ENCODE measurements at places on chromosomes 5 and 9.
A peak's percentile ranks its signal among the peaks of the same experiment; 100 is the strongest.

- no peak for DNase-seq
These were observed 11.0 kb upstream of the ABL1 start for GRCh38 chr9:130824079-130824478.

DNA sequence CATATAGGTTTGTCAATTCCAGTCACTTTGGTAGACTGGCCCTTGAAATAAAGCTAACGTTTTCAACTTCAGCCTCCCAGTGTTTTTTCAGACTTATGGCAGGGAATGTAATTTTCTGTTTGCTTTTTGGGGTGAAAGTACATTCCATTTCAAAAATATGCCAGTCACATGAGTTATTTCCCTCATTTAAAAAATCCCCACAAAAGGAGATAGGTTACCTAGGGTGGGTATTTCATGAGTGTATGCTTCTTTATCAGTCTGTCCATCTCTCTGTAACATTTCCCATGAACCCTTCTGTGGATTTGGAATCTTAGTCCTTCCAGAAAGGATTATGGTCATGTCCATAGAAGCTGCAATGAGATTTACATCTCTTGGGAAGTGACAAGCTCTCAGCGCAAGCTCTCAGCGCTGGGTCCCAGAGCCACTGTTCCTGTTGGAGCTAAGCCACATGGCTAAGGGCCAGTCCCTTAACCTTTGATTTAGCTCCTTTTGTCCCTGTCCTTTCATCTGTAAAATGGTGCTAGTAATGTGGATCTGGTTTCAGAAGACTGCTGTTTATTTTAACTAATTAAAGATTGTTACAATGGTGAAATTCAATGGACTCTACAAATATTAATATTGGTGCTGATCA is 294.9 kb downstream of the NR3C1 start:
- DNase-seq: peak; percentile 44

DNA sequence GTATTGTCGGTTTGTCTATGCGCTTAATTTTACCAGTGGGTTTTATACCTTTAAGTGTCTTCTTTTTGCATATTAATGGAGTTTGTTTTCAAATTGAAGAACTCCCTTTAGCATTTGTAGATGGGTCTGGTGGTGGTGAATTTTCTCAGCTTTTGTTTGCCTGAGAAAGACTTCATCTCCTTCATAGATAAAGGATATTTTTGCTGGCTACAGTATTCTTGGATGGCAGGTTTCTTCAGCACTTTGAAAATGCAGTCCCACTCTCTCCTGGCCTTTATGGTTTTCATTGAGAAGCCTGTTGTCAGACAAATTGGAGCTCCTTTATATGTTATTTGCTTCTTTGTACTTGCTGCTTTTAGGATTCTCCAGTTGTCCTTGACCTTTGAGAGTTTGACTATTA is 142.1 kb downstream of the RAB3C start:
- DNase-seq: no peak

DNA sequence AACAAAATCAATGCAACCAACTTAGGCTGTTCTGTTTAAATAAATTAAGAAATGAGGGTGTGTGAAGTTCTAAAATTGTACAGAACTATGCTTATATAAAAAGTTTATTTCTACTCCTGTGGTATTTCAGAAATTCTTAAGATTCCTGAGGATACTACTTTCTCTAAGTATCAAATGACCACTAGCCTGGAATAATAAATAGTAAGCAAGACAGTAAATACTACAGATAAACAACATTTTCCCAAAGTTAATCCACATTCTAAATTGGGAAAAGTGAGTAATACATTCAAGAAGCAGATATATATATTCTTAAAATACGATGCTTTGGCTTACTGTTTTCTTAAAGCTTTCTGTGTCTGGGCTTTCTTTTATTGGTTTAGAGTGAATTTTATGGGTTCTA is 29.5 kb downstream of the CCNH start:
- no peak for DNase-seq

DNA sequence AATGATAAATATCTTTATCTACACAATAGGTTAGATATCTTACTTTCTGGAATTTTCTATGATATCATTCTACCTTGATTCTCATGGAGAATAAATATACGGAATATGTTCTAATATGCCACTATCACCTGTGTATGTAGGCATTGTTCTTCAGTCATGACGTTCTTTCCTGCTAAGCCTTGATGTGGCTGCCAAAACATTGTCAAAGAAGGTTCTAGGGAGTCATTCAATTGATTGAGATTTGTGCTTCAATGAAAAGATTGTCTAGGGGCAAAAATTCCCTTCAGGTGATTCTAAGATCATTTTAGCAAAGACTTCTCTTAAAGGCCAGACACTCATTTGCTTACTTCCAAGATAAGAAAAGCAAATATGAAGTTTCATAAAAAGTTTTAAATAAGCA is 118.1 kb downstream of the MAT2B start:
- no peak for DNase-seq

- DNase-seq: no peak
These were observed 201.0 kb downstream of the IRX2 start for GRCh38 chr5:2550509-2550908.

GRCh38 chr5:112594095-112594850 is 143.4 kb upstream of the APC start:
- DNase-seq: peak; percentile 9

DNA sequence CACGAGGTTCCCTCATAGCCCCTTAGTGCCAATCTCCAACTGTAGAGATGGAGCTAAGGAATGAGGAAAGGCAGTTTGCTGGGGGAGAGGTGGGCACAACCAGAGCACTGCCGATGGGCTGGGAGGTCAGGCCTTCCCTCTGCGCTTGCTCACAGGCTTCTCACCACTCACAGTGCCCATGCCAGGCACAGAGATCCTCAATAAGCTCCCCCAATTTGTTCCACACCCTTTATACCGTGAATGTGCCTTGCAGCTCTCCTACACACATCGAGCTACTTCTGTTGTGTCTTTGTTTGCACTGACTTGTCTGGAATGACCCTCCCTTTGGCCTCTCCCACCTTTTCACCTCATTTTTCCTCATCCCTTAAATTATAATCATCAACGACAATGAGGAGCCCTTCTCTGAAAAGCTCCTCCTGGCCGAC is 1.6 kb upstream of the HK3 start:
- no peak for DNase-seq

DNA sequence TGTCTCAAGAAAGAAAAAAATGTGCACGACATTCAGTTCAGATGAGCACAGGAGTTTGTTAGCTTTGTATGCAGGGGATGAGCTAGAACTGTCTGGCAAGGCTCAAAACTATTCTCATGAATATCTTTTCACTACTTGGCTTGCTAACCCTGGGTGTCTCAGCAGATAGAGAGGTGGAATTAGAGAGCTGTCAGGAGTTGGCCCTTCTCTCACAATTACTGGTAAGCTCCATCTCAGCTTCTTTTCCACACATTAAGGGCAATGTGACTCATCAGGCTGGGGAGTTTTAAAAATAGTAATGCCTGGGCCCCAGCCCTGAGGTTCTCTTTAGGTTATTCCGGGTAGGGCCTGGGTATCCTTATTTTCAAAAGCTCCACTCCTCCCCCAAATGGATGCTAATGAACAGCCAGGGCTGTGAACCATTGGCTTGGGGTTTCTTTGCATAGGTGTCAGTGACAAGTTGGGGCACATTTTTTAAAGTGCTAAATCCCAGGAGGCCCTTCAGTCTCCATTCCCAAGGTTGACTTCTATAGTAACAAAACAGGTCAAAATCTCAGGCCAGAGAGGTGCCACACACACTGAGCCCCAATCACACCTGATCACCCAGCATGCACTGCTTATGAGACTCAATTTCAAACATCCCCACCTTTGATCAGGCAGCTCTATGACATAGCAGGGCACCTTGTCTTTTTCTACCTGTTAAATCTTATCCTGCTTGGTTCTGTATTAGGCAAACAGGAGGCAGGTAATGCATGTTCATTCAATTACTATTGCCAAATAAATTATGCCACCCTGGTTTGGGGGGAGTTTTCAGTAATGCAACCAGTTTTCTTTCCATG is 239.7 kb upstream of the DAP start:
- no peak for DNase-seq

DNA sequence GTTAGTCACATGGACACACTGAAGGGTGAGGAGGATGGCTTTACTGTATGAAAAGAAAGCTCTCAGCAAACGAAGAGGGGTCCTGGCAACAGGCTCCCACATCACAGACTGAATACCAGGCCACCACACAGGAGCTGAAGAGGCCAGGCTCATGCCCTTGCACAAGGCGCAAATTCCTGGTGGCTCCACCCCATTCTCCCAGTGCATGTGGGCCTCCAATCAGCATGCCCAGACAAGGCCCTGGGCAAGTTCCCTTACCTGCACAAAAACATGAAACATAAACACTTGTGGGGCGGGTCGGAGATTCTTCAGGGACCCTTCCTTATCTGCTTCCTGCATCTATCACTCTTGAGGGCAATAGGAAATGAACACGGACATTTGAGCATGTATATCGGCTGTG is 935.8 kb upstream of the EDIL3 start:
- DNase-seq: no peak

- DNase-seq: no peak
These were observed 36.3 kb downstream of the CAPSL start for GRCh38 chr5:35902046-35902672.

DNA sequence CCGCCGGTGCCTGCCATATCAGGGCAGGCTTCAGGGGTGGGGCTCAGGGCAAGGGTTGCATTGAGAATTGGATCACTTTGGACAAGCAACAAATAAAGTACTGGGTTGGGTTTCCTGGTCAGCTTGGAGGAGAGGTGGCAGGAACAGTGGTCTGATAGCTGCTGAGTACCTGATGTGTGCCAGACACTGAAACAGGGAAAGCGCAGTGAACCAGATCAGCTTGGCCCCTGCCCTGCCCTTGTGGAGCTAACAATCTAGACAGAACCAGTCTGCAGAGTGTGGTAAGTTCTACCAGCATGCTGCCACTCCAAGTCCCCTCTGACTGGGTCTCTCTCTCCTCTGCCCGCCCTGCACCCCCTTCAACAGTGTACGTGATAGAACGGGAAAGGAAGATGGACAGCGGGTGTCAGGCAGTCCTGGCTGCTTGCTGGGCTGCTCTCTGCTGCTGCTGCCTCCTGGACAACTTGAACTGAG is 53.4 kb downstream of the CYSTM1 start:
- DNase-seq: no peak

- no peak for DNase-seq
These were observed 300.4 kb downstream of the IRX2 start for GRCh38 chr5:2451100-2451499.

DNA sequence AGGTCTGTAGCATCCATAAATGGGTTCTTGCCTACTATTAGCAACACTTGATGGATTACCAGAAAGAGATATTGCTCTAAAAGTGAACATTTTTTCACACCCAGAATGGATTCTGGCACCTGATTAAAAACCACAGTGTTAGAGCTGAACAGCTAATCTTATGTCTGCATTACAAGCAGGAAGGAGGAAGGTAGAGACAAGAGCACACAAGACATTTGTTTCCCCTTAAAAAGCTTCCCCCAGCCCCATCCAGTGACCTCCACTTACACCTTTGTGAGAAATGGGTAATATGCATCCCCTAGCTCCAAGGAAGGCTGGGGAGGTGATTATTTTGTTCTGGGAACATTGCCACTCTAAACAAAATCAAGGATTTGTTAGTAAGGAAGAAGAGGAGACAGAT is 12.0 kb upstream of the TRIM36 start:
- DNase-seq: no peak

GRCh38 chr5:138337685-138338410 is at the start of gene FAM53C:
FAM53C (plus strand) TSS chr5:138338266; CDS start chr5:138341336, 3,070 bp downstream.
- DNase-seq: peak; percentile 93

DNA sequence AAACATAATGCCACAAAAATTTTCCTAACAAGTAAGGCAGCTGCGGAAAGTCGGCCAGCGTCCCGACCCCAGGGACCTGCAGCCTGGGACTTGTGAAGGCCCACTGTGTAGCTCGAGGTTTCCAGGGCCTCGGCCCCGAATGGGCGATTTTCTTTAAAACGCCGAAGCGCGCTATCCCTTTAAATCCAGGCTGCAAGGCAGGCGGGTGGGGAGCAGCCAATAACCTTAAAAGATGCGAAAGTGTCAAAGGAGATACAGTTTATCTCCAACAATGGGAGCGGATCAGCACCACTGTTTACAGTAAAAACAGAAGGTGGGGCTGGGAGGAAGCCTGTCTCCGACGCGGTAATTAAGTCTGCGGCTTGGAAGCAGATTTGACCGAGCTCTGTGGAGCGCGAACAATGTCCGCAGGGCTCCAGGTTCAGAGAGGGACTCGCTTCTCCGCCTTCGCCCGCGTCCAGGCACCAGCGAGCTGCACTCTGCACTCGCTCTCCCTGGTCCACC is 1.7 kb upstream of the ZSWIM6 start:
- peak; percentile 80 for DNase-seq

DNA sequence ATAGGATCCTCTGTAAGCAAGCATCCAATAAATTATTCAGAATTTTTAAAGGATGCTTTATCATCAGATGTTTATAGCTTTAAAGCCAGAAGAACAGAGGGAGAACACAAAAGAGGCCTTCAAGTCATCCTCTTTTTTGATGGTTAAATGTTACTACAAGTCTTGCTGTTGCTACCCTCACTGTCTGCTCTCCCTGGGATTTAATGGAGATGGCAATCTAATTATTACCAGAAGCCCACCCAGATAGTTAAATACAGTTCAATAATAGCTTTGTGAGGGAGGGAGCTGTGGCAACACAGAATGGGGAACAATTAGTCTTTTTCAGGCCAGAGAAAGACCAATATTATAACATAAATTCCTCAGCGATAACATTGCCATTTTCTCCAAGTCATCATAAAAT is 87.0 kb upstream of the ACTBL2 start:
- no peak for DNase-seq

GRCh38 chr5:81205058-81205457 is 28.1 kb upstream of the CKMT2 start:
- no peak for DNase-seq

GRCh38 chr5:50564079-50564478 is 102.4 kb upstream of the PARP8 start:
- no peak for DNase-seq

- DNase-seq: peak; percentile 82
These were observed 12.2 kb downstream of the TNIP1 start for GRCh38 chr5:151068433-151069197.

DNA sequence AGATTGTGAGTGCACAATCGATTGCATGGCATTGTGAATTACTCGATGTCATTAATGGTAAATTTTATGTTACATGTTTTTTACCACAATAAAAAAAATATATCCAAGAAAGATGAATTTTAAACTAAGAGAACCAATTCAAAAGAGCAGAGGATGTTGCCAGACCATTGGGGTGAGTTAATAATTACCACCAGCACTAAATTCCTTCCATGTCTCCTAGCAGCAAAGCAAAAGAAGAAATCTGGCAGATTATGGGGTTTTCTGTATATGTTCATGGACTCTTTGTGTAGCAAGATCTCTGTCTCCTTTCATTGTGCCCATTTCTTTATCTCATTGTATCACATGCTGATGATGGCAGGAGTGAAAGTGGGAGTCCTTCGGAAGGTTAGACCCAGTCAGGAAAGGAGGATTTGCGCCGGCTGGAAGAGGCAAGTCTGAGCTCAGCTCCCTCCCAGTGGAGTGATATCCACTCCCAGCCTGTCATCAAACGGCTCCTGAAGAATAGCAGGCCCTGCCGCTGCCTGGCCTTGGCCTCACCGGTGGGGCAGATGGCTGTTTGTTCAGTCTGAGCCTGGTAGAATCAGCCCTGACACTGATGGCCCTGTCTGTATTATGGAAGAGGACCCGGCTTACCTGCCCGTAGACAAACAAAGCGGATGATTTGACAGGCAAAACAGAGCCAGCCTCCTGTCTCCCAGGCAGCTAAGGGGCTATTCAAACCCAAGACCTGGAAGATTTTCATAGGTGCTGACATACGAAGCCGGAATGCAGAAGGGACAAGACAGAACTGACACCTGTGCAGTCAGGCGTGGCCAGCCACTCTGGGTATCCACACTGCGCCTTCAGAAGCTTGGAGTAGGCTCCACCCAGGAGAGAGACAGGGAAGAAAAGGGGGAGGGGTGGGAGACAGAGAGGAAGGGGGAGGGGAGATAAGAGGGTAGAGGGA is 21.9 kb upstream of the FOXE1 start:
- peak; percentile 57 for DNase-seq
